ENCODE measurements at places on chromosomes 1 and 21.

- no peak for DNase-seq
Measured at GRCh38 chr1:106498238-106498637, 558.2 kb upstream of the PRMT6 start.

- DNase-seq = no peak
Measured at GRCh38 chr1:19776287-19776686, 23.4 kb downstream of the TMCO4 start.

GRCh38 chr1:84272401-84272800, 29.1 kb upstream of the SAMD13 start:
- DNase-seq = no peak

GRCh38 chr1:18234790-18235242, 127.2 kb downstream of the IGSF21 start:
- no peak for DNase-seq

GRCh38 chr21:38803075-38803660, 2.6 kb upstream of the ETS2 start:
- no peak for DNase-seq

- no peak for DNase-seq
Measured at GRCh38 chr1:225768662-225769426, 8.8 kb upstream of the SRP9 start.

DNA sequence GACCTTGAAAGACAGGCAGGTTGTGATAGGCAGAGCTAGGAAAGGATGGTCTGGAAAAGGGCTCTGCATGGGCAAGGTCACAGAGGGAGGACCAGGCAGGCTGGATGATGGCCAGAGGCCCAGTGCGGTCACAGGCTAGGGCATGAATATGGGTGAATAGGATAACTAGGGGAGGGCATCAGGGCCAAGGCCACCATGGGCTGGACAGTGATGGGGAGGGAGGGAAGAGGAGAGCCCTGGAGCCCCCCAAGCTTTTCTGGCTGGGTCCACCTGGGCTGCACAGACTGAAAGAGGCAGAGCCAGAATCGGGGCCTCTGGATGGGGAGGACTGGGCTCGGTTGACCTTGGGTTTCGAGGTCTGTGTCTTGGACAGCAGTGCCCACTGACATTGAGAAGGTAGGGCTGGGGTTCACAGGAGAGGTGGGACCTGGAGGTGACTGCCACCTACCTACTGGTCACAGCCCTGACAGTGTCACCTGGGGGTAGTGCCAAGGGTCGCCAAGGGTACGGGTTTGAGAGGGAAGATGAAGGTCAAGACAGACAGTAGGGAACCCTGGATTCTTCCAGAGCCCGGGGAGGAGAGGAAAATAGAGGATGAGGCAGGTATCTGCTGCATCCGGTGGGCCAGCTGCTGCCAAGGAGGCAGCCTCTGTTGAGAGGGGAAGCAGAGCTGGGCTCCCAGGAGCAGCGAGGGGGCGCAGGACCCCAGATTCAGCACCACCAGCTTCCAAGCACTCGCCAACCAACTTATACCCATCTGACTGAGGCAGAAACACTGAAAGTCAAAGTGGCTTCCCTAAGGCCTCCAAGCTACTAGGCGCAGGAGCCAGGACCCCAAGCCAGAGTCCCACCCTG, 6.1 kb upstream of the NPHP4 start:
- DNase-seq = no peak

DNA sequence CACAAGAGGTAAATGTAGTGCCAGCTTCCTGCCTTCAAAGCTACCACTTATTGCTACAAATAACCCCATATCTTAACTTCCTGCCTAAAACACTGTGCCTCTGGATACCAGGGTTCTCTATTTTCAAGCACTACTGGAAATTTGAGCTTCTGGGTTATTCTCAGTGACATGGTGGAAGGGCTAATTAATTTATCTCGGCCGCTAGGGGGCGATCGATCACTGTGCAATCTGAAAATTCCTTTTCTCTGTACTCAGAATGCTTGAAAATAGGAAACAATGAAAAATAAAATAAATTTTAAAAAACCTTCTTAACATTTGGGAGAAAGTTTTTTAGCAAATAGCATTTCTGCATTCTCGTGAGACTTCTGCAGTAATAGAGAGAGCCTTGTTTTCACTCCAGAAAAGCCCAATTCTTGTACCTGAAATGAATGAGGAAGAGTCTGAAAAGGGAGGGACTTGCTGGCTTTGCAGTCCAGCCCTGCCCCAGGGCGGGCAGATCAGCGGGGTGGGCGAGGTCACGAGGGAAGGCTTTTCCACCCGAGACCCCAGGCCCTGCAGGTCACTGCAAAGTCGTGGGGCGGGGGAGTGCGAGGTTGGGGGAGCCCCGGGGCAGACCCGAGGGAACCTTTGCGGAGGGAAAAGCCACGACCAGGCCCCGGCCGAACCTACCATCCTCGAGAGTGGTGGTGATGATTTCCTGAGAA, 276.7 kb downstream of the PCP4 start:
- DNase-seq = no peak

- no peak for DNase-seq
Measured at GRCh38 chr1:179175011-179175841, 54.3 kb downstream of the ABL2 start.

- DNase-seq = no peak
Measured at GRCh38 chr1:115976921-115977498, 697 bp downstream of the SLC22A15 start.

- no peak for DNase-seq
Measured at GRCh38 chr1:109357616-109358015, 40.1 kb downstream of the SORT1 start.

GRCh38 chr1:208524925-208525324, 280.7 kb upstream of the PLXNA2 start:
- no peak for DNase-seq

DNA sequence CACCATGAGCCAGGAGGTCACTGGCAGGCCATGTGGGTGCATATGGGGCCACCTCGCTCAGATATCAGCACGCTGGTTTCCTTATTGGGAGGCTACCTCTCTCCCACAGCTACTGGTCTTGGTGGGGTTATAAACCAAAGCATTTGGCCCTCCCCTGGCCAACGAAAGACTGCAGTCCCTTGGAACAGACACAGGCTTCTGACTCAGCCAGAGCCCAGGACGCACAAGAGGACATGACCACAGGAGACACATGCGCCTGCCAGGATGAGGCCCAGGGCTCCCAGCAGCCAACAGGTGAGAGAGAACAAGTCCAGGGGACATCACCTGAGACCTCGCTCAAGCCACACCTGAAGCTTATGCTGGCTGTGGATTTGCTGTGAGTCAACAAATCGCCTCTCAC, 13.8 kb downstream of the NPHP4 start:
- no peak for DNase-seq

DNA sequence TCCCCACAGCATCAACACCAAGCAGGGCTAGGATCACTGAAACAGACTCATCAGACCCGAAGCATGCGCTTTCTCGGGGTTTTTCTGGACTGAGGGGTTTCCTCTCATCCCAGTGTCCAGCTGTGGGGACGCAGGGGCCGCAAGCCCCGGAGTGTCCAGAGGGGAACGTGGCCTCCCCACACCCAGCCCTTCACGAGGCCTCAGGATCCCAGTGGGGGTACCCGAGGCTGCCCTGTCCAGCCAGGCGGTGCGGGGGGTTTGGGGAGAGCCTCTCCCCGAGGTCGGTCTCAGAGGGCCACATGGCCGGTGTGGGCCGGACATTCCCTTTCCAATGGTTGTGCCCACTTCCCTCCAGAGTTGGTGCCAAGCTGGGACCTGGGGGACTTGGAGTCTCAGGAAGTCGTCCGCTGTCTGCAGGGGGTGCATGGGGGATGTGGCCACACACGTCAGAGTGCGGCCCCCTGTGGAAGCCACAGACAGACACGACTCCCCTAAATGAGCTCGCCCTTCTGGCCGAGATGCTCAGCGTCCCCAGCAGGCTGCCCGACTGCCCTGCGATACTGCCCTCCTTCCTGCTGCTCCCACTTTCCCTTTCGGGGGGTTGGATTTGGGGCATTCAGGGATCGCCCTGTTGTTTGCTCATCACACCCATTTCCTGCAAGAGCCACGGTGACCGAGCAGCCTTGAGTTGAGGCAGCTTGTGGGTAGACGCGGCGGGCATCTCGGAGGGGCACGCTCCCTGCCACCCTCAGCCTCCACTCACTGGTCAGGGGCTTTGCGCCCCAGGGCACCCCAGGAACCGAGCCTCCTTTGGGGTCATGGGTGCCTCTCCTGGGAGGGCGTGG, 4.1 kb downstream of the COL6A1 start:
- no peak for DNase-seq

DNA sequence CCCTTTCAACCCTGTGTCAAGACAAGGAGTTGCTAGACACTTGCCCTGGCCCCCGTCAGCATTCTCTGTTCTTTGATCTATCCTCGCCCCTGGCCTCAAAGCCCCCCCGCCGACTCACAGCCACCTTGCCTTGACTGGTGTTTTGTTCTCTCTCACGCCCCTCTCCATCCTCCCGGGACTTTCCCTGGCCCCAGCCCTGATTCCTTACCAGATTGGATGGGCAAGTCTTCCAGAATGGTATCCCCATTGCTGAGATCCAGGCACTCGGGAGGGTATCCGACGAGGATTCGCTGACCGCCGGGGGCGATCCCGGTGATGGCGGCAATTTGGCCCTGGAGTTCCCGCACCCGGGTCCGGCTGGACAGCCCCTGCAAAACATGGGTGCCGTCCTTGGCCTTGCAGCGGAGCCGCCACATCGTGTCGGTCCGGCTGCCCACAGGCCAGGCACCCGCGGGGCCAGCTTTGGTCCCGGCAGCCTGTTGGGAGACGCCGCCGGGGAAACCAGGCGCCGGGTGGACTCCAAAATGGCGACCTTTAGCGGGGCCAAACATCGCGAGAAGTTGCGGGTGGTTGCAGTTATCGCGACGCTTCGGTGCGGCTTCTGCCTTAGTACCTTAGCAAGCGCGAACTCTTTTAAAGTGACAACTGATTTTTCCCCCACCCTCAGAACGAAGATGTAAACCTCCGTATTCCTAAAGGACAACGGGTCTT, 373 bp downstream of the YOD1 start:
- DNase-seq = peak; percentile 75

GRCh38 chr21:34857122-34857713, 188.4 kb downstream of the CLIC6 start:
- DNase-seq = no peak

GRCh38 chr1:89941110-89941766, 53.7 kb upstream of the ZNF326 start:
- no peak for DNase-seq

GRCh38 chr1:116491700-116492357, 79.0 kb downstream of the CD58 start:
- DNase-seq = no peak

GRCh38 chr1:247373721-247374141, 42.1 kb upstream of the ZNF496 start:
- peak; percentile 17 for DNase-seq

DNA sequence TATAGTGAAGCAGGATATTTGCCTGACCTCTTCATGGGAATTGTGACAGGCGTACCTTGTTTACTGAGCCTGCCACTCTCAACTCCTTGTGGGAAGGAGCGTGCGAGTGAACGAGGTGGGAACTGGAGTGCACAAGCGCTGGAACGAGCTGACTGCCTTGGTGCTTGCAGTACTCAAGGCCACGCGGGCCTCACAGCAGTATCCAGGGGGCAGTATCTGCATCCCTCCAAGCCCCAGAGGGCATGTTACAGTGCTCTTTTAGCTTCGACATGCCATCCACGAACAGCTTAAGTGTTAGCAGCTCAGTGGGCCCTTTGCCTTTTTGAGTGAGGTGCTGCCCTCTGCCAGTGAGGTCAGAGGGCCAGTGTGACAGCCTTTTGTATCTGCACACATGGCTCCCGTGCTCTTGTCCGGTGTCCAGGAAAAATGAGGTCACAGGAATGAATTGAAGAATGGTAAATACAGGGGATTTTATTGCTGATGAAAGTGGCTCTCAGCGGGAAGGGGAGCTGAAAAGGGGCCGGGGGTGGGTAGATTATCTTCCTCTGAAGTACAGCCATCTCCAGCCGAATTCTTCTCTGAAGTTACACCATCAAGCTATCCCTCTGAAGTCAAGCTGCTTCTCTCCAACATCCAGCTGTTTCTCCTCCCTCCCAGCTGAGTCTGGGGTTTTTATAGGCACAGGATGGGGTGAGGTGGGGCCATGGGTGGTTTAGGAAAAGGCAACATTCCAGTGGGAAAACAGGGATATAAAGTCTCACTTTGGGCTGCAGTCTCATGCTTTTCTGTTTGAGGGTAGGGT, 69.3 kb downstream of the EPB41 start:
- DNase-seq = no peak

GRCh38 chr1:9909234-9910046, 629 bp downstream of the CTNNBIP1 start:
- no peak for DNase-seq

- no peak for DNase-seq
Measured at GRCh38 chr1:159122005-159122621, 45.5 kb upstream of the AIM2 start.

- no peak for DNase-seq
Measured at GRCh38 chr21:44846485-44847260, 26.8 kb downstream of the PTTG1IP start.

- DNase-seq = no peak
Measured at GRCh38 chr1:19123837-19124236, 86.2 kb downstream of the UBR4 start.

DNA sequence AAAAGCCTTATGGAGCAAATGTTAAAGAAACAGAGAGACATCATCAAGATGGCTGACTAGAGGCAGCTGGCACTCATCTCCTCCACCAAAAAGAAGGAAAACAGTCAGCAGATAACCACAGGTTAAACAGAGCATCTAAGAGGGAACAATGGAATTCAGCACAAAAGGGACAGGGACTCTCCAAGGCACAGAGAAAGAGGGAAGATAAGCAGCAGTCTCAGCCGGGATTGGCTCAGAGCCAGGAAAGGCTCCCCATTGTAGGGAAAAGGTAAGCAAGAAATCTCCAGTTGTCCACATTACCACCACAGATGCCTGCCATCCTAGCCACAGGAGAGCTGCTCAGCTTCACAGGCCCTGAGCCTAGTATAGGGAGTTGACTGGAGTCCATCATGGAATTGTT, 605.5 kb downstream of the SMYD3 start:
- no peak for DNase-seq

DNA sequence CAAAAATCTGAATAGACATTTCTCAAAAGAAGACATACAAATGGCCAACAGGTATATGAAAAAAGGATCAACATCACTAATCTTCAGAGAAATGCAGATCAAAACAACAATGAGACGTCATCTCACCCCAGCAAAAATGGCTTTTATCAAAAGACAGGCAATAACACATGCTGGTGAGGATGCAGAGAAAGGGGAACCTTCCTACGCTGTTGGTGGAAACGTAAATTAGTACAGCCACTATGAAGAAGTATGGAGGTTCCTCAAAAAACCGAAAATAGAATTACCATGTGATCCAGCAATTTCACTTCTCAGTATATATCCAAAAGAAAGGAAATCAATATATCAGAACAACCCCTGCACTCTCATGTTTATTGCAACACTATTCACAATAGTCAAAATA, 65.1 kb upstream of the ATP1B1 start:
- no peak for DNase-seq

DNA sequence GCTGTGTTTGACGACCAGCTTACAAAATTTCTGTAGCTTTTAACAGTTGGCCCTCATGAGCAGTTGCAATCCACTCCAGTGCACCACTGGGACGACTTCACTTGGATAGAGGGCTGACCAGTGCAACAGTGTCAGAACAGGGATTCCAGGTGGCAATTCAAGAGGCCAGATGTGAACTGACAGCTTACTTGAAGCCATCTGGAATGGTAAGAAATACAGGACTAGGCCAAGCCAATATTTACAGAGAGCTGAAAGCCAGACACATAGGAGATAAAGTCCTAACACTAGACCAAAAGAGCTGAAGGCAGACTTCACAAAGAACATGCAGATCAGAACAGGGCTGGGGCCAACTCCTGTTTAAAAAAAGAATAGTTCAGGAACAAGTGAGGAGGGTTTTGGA, 93.5 kb upstream of the NFIA start:
- no peak for DNase-seq
